ENCODE measurements at places on chromosomes 13 and 19.

- no peak for DNase-seq
Measured at GRCh38 chr19:50320051-50320450, 9.1 kb downstream of the KCNC3 start.

- no peak for DNase-seq
Measured at GRCh38 chr19:7214324-7215089, 79.7 kb downstream of the INSR start.

DNA sequence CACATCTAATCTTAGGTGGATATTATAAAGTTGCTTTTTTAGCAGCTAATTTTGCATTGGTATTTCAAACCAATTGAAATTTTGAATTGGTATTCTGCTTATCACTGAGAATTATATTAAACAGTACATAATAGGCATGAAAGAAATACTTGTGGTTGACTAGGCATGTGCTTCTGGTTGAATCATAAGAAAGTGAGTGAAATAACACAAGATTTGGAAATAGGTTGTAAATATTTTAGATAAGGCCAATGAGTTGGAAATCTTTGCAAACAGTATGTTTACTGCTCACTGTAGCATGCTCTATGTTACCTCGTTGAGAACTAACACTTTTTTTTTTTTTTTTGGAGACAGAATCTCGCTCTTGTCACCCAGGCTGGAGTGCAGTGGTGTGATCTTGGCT, 66.8 kb upstream of the RFC3 start:
- no peak for DNase-seq

GRCh38 chr13:34006011-34006410, 188.1 kb downstream of the RFC3 start:
- no peak for DNase-seq

DNA sequence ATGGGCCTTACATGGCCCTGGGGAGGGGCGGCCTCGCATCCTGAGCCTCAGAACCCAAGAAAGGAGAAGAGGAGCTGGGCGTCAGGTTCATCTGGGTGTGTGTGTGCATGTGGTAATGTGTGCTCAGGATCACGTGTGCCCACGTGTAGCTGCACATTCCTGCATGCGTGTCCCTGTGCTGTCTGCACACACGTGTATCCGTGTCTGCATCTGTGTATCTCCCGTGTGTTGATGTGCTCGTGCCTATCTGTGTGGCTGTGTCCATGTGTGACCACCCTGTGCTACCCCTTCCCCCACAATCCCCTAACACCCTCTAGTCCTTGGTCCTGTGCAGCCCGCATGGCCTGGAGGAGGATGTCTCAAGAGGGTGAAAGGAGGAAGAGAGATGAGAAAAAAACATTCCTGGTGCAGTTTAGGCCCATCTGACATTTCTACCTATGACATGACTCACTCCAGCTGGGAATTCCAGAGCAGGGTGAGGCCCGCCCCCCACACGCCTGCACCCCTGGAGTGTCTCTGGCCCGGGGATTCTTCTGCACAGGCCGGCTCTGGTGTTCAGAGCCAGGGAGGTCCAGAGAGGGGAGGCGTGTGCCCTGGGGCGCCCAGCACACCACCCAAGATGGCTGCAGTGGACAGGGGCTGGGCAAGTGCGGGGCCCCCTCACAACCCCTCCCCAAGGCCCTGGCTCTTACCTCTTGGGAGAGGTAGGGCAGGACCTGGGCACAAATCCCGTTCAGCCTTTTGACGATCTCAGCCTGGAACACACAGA, 7.1 kb downstream of the TLE5 start:
- no peak for DNase-seq

Measured in right forelimb (tissue), 1 donor.